ENCODE measurements at places on chromosomes 3 and 15. TPM values are rescaled to one million over a fixed set of nuclear protein-coding genes. Genes with fewer than 3 reads are reported as not detected.

Gene LEO1
- total RNA-seq = 27.4 TPM

Gene TRH
- not detected for total RNA-seq

Gene AADACL2
- not detected for total RNA-seq

DNA sequence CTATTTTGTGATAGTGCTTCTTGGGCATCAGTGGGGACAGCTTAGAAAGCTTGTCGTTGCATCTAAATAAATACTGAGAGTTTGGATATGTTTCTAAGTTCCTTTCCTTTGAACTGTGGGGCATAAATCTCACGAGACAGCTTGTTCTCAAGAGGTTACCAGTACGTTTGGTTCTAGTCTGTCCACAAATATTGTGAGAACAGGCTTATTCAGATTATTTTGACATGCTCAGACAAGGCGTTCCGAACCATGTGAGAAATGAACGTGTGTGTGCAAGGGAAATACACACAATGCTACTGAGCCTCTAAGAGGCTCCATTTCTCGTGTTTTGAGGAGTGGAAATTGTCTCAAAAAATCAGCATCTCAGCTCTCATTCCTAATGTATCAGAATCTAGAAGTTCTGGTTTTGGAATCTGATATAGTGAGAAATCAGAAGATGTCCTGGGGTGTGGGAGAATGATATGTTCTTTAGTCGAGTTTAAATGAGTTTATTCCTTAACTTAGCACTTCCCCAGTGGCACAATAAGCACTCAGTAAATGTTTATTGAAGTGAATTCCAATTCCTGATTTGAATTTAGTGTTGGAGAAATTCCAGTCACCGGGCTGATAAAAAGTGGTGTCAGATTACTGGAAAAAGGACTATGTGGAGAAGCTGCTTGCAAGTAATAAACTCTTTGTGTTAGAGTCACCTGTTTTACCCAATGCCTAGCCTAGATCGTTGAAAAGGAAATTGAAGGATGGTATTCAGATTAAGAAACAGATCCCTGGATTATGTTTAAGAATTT lies 481.5 kb downstream of the LPP start:
- DNase-seq = no peak
- no peaks in the 10 kb centered on the region for H3K36me3 ChIP-seq
- no peak overlapping the region for H3K4me3 ChIP-seq
- H3K4me1 ChIP-seq = no peaks in the 10 kb centered on the region
- no peaks in the 10 kb centered on the region for H3K27me3 ChIP-seq

- H3K36me3 ChIP-seq = no peaks in the 10 kb centered on the region
- DNase-seq = no peak
- H3K27ac ChIP-seq = 0 out of 2 replicates have a peak within 1 kb of the TSS, but pooled peaks have one; percentile 5
- H3K27me3 ChIP-seq = no peaks in the 10 kb centered on the region
Observed at GRCh38 chr15:66565741-66566144, at the start of gene LCTL. TSS of gene LCTL (minus strand) at chr15:66565998. CDS start at chr15:66565365, 633 bp downstream.

GRCh38 chr3:113285741-113286140 lies 74.4 kb downstream of the BOC start:
- H3K36me3 ChIP-seq = peaks cover 4% of the 10 kb centered on the region
- no peak for DNase-seq
- no peaks in the 10 kb centered on the region for H3K4me1 ChIP-seq
- H3K4me3 ChIP-seq = no peak overlapping the region
- no peaks in the 10 kb centered on the region for H3K27me3 ChIP-seq
- no peak overlapping the region for H3K27ac ChIP-seq

GRCh38 chr3:52934630-52935530 lies 37.5 kb upstream of the STIMATE start:
- H3K36me3 ChIP-seq = no peaks in the 10 kb centered on the region
- no peaks in the 10 kb centered on the region for H3K4me1 ChIP-seq
- peak; percentile 1 for DNase-seq
- H3K27ac ChIP-seq = no peak overlapping the region

All from H1 (cell line).